AG04449 (cell line): ENCODE measurements at places on chromosomes 12 and 14.

DNA sequence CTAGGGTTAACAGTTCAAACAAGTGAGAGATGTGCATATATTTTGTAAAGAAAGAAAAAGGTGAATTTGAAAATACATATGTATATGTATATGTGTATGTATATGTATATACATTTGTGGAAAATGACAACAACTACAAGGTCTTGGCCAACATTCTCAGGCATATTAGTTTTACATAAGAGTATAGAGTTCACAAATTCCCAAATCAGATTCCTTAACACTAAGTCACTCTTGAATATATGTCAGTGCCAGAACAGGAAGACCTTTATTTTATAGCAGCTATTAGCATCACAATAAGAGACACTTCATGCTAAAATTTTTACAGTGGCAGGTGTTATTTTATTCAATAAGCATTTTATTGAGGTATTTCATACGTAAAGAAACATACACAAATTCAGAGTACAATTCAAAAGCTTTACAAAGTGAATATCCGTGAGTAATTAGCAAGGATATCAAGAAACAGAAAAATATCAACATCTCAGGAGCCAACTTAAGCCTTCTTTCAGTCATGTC, 179.7 kb downstream of the SLC6A15 start:
- DNase-seq = no peak

- DNase-seq = no peak
Measured at GRCh38 chr14:28987516-28987915, 220.9 kb downstream of the FOXG1 start.

DNA sequence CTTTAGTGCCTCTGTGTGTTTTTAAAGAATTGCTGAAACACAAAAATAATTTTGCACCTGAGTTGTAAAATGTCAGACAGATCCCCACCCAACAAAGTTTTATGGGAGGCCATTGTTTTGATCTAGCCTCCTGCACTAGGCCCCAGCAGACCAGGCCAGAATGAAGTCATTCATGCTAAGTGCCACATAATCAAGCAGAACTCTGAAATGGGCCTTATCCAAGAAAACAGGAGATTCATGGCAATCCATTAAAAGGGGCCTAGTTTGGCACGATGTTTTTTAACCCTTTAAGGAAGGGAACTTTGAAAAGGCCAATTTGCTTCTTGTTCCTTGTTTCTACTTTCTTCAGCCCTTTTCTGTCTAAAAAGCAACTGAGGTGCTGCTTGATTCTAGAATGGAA, 260.9 kb downstream of the ITPR2 start:
- no peak for DNase-seq

- DNase-seq = no peak
Measured at GRCh38 chr14:99562856-99563748, 40.9 kb downstream of the CCDC85C start.

DNA sequence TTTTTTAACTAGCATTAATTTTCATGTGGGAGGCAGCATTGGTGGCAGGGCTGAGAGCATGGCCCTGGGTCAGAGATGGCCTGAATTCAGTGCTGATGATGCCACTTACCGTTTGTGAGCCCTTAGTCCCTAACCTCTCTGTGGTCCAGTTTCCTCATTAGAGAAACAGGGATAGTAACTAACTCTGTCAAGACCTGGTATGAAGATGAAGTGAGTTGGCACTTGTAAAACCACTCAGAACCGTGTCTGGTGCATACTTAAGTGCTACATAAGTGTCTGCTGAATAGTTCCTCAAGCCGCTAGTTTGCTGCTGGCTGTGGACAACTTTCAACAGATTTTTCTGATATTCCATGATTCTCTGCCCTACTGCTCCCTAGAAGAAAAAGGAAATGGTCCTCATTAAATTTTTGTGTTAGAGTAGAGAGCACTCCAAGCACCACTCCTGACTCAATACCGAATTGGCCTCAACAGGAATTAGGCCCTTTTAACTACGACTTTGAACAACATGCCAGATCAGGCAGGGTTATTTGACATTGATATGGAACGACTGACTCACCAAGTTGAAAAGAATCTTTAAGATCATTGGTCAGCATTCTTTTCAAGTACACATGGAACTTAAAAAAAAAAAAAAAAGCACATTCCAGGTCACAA, 250.2 kb downstream of the ANO2 start:
- no peak for DNase-seq

DNA sequence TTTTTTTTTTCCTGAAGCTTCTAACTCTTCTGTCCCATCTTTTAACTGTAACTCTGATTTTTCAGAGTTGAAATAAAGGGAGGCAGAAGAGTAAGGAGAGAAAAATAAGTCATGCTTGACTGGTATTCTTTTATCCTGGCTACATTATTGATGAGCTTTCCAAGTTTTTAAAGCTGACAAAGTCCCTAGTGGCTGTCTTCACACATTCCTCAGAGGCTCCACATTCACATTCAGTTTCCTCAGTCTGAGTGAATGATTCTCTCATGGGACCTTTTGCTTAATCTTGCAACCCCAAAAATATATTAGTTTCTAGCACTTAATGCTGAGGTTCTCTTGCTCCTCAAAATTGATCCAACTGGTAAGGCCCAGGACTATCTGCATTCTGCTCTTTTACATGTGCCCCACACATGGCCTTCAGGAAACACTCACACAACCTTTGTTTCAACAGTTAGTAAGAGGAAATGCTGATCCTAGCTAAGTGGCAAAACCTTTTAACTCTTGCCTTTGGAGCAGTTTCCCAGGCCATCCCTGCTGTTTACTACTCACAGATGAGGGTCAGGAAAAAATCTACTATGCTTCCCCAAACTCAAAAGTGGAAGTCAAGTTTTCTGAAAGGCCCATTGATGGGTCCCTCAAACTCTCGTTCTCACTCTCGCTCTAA, 61.7 kb upstream of the SLC6A15 start:
- no peak for DNase-seq

DNA sequence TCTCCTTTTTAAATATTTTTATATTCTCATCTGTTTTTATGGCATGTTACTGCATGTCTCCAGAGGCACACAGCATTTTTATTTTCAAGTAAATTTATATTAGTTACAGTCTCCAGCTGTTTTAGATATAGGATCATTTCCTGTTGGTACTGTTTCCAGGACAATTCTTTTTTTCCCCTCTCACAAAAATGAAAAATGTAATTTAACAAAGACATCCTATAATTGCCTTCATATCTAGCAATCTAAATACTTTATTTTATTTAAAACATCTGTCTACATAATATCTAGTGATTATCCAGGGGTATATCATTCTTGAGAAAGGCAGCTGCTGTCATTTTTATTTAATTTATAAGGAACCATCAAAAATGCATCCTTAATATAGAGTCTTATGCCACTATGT, 272.4 kb upstream of the NPAS3 start:
- no peak for DNase-seq

GRCh38 chr12:58148405-58148804, 207.0 kb downstream of the ATP23 start:
- peak; percentile 56 for DNase-seq

GRCh38 chr12:8156416-8156815, 399 bp upstream of the ZNF705A start:
- no peak for DNase-seq

DNA sequence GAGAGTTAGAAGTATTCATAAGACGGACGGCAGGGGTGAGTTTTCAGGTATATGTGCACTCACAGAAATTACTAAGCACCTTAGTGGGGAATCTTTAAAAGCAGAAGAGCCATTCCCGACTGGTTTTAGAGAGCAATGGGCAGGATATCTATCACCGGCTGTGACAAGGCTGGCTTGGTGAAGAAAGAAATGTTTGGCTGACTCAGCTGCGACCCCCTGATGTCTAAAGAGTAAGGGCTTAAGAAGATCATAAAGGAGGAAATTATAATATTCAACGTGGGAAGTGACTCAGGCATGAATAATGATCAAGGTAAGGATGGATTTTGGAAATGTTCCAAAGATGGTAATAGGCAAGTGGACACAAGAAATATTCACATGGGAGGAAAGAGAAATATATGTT, 407.6 kb downstream of the TMEM132D start:
- no peak for DNase-seq

- peak; percentile 38 for DNase-seq
Measured at GRCh38 chr12:104426926-104427546, 29.7 kb upstream of the CHST11 start.

DNA sequence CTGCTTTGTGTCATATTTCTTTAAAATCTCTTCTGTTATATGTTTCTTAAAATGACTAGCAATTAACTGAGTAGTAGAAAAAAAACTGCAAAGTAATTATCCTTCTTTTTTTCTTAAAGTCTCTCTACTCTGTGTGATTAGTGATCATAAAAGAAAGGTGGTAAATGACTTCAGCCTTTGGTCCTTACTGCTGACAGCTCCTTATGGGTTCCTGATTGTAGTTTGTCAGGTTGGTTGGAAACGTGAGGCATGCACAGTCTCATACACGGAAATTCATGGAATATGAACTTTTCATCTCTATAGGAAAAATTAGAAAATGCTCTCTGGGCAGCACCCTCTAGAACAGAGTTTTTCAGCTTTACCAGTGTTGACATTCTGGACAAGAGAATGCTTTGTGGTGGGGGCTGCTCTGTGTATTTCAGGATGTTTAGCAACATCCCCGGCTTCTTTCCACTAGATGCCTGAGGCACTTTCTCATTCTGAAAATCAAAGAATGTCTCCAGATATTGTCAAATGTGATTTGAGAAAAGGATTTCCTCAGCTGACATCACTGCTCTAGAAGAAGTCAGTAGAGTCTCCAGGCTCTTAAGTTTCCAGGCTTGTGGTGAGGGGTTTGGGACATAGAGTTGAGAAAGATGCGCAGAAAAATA, 121.0 kb downstream of the PIK3C2G start:
- peak; percentile 36 for DNase-seq

- DNase-seq = no peak
Measured at GRCh38 chr12:90978117-90978770, 23.3 kb upstream of the CCER1 start.

DNA sequence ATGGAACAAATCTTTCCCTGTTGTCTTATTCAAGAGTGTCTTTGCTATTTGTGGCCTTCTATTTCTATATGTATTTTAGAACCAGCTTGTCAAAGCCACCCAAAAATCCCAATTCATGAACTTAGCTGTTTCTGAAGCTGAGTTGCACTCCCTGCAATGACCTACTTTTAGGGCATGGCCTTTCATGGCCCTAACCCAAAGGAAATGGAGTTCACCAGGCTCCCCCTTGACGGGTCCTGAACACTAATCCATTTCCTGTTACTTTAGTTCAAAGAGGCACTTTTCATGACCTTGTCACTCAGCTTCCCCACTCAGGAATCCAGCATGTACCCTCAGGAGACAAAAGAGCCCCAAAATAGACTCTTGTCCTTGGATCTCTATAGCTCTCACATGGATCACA, 7.6 kb downstream of the TMED8 start:
- no peak for DNase-seq

DNA sequence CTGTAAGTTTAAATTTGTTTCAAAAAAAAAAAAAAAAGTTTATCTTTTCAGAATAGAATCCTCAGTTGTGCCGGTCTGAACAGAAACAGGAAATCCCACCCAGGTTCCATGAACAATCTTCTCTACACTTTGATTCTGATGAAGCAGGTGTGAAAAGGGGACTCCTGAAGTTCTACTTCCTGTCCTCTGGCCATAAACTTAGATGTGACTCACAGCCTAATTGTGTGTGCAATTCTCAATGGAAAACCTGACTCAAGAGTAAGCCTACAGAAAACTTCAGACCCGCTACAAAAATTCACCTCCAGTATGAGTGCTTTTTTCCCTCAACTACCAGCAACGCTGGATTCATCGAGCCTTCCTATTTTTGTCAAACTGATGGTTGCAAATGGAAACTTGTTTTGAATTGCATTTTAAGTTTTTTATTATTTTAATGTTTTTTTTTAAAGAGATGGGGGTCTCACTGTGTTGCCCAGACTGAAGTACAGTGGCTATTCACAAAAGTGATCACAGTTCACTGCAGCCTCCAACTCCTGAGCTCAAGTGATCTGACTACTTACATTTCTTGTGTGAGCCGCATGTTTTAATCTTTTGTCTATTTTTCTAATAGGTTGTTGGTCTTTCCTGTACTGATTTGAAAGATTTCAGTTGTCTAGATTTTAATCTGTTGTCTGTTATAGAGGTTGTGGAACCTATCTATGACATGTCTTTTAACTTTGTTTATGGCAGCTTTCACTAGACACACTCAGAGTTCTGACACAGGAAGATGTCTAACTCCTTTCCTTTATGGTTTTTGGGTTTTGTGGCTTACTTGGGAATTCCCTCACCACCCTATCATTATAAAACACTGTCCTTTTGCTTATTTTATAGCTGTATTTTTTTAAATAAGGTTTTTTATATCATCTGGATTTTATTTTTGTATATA, 37.6 kb downstream of the ATG14 start:
- no peak for DNase-seq

DNA sequence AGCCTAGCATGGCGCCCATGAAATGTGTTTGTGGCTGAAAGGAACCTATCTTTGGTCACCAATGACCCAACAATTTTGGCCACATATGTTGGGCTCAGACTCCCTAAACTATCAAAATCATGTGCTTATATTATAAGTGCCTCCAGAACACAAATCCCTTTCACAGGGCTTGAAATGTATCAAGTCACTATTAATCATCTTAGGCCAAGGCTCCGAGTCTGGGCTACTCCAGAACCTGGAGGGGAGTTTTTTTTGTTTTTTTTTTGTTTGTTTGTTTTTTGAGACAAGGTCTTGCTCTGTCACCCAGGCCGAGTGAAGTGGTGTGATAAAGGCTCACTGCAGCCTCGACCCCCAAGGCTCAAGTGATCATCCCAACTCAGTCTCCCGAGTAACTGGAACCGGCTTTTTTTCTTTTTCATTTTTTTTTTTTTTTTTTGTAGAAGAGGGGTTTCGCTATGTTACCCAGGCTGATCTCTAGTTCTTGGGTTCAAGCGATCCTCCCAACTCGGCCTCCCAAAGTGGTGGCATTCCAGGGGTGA, 989 bp upstream of the DRAM1 start:
- no peak for DNase-seq

DNA sequence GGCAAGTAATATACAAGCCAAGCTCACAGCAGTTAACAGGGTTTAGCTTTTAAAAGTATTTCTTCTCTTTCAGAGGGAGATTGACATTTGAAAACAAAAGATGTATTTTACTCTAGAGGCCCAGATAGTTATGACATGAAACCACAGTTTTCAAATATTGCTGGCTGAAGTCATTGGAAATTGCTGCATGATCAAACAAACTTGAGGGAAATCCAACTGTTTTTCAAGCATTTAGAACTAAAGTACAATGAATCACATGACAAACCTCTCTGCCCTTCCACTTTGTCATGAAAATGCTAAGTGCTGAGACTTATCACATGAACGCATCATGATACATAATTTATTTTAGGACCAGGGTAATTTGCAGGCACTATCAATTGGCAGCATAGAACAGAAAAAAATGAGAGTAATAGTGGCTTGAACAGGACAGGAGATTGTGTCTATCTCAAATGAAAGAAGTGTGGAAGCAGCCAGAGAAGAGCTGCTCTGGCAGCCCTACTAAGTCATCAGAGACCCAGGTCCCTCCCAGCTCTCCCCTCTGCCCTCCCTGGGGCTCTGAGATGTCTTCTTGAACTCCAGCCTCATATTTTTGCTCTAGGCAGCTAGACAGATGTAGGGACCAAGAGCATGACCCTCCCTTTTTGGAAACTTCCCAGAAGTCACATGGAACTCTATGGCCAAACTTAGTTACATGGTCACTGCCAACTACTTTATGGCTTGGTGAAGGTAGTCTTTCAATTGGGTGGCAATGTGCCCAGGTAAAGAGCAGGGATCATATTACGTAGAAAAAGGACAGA, 90.1 kb upstream of the PELI2 start:
- no peak for DNase-seq

- peak; percentile 53 for DNase-seq
Measured at GRCh38 chr12:93978553-93978952, 169.8 kb upstream of the PLXNC1 start.

- no peak for DNase-seq
Measured at GRCh38 chr12:108584456-108585065, 13.3 kb downstream of the TMEM119 start.
